GM23248 (cell line): ENCODE measurements at places on chromosomes 4 and X. TPM values are rescaled to one million over a fixed set of nuclear protein-coding genes. Genes with fewer than 3 reads are reported as not detected.

Gene RASGEF1B
- 0.09 TPM in 1 of 2 replicates, not detected in the other for polyA plus RNA-seq

Gene USP17L11
- polyA plus RNA-seq = not detected in 2 replicates

Gene ANXA3
- polyA plus RNA-seq = 2.8 and 4.3 TPM in 2 replicates

Gene ZFP42
- polyA plus RNA-seq = not detected in 2 replicates

Gene GPAT3
- 2.5 and 3.2 TPM in 2 replicates for polyA plus RNA-seq

Gene RBM46
- 0.40 TPM in 1 of 2 replicates, not detected in the other for polyA plus RNA-seq

Gene F8A2
- not detected in 2 replicates for polyA plus RNA-seq

GRCh38 chrX:5936438-5936837, 292.2 kb downstream of the NLGN4X start:
- no peaks in the 10 kb centered on the region for H3K27me3 ChIP-seq
- H3K4me1 ChIP-seq = no peaks in the 10 kb centered on the region

DNA sequence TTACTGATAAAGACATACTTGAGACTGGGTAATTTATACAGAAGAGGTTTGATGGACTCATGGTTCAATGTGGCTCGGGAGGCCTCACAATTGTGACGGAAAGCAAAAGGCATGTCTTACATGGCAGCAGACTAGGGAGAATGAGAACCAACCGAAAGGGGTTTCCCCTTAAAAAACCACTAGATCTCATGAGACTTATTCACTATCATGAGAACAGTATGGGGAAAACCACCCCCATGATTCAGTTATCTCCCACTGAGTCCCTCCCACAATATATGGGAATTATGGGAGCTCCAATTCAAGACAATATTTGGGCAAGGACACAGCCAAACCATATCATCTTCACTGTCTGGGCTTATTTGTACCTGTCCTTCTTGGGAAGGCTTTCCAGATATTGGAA, 22.8 kb upstream of the MUC7 start:
- H3K36me3 ChIP-seq = no peaks in the 10 kb centered on the region
- H3K27me3 ChIP-seq = no peaks in the 10 kb centered on the region
- no peak overlapping the region for H3K4me3 ChIP-seq
- DNase-seq = no peak
- no peak overlapping the region for H3K27ac ChIP-seq
- no peaks in the 10 kb centered on the region for H3K4me1 ChIP-seq

- H3K27me3 ChIP-seq = no peaks in the 10 kb centered on the region
- peak; percentile 78 for DNase-seq
- H3K36me3 ChIP-seq = no peaks in the 10 kb centered on the region
- H3K4me3 ChIP-seq = no peak overlapping the region
Observed at GRCh38 chr4:152094970-152095700, 334.3 kb upstream of the GATB start.

- no peaks in the 10 kb centered on the region for H3K4me1 ChIP-seq
- H3K4me3 ChIP-seq = peak overlapping the region; percentile 40; the same call in 1 of the 2 replicates
- DNase-seq = peak; percentile 81
- no peaks in the 10 kb centered on the region for H3K36me3 ChIP-seq
Observed at GRCh38 chr4:1763550-1764080, 29.5 kb upstream of the FGFR3 start.

- H3K27me3 ChIP-seq = no peaks in the 10 kb centered on the region
- no peak overlapping the region for H3K4me3 ChIP-seq
- H3K36me3 ChIP-seq = no peaks in the 10 kb centered on the region
- no peak overlapping the region for H3K27ac ChIP-seq
- peak; percentile 59 for DNase-seq
Observed at GRCh38 chrX:135596495-135596894, 76.0 kb downstream of the INTS6L start.
